Effector memory CD8-positive, alpha-beta T cell (primary cell): ENCODE measurements at places on chromosomes 2 and 18.

DNA sequence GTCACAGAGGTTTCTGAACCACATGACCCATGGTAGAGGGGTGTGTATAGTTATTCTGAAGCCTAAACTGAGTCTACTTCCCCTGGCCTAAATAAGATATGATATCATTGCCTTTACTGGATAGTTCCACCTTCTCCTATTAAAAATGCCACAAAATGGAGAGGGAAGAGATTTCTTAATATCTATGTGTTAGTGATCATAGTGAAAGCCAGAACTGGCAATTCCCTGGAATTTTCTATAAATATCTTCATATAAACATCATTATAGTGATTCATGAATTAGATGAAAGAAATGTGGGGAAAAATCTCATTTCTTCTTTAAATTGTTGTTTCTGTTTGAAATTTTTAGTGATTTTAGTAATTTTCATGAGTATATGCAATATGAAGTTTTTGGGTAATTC is 45.8 kb downstream of the TSHZ1 start:
- DNase-seq, result no peak

DNA sequence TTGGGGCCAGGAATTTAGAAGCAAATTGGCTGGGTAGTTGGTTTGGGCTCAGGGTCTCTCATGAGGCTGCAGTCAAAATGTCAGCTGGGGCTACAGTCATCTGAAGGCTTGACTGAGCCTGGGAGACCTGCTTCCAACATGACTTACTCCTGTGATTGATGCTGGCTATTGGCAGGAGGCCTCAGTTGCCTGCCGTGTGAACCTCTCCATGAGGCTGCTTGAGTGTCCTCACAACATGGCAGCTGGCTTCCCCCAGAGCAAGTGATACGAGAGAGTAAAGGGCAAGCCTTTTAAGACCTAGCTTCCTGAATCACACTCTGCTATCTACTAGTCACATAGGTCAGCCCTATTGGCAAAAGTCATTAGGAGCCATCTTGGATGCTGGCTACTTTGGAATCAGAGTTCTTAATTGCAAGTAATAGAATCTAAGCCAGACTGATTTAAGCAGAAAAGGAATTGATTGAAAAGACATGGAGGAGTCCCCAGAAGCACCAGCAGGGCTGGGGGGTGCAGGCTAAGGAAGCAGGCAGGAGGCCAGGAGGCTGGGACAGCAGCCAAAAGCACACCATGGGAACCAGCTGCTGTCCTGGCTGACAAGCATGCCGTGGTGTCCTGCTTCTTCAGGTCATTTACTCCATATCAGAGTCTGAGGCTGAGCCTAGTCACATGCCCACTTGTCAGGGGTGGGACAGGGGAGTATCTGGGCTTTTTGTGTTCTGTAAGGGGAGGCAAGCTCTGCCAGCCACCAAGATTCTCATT is 7.8 kb upstream of the GIGYF2 start:
- DNase-seq, result no peak

DNA sequence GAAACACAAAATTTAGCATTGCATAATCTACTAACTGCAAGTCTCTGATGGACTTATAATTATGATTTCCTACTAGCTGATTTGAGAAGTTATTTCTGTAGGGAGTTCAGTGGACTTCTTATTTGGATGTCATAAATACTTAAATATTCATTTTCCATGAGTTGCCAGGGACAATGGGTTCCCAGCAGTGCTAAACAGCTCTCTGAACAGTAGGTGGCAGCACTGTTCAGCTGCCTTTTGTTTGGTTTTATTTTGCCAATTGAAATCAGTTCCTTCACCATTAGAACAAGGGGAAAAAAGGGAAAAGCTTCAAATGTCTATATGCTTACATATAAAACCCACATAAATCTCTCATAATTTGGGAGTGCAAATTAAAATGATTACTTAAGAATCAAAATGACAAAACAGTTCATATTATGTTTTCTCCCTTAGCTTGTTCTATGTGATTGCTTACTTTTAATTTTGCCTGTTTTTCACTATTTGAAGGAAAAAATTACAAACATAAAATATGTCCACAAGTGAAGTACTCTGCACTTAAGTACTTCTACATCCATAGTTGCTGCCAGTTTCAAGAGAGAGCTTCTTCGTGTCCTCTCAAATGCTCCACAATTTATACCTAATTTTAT is 898.9 kb downstream of the CPS1 start:
- DNase-seq, result no peak

GRCh38 chr18:23357996-23358594 is 95.0 kb upstream of the RIOK3 start:
- no peak for DNase-seq

GRCh38 chr2:46537624-46538295 is 58.4 kb downstream of the TMEM247 start:
- no peak for DNase-seq

GRCh38 chr18:80223581-80224148 is 23.6 kb downstream of the PARD6G start:
- no peak for DNase-seq

DNA sequence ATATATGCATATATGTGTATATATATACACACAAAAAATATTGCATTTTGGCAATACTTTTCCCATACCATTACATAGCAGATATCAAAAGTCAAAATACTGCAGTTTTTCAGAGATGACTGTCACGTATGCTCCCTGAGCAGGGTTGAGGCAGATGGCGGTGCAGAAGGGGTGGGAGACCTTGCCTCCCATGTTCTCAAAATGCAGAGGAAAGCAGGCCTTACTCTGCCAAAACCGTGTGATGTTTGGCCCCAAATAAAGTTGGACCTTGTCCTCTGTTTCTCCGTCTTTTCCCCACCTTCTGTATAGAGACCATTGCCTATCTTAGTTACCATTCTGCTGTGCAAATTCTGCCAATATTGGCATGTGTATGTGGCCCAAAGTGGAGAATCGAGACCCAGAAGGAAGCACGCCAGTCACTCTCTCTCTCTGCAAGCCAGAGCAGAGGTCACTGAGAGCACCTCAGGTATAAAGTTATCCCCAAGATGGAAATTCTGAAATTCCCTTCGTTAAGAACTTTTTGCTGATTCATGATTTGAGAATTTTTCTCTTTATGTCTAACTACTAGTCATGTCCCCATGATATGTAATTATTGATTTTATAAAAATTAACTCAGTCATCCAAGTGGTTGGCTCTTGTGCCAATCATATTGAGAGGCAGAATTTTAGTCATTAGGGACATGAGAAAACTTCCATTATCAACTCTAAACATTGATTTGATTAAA is 898.8 kb downstream of the EPHA4 start:
- no peak for DNase-seq

DNA sequence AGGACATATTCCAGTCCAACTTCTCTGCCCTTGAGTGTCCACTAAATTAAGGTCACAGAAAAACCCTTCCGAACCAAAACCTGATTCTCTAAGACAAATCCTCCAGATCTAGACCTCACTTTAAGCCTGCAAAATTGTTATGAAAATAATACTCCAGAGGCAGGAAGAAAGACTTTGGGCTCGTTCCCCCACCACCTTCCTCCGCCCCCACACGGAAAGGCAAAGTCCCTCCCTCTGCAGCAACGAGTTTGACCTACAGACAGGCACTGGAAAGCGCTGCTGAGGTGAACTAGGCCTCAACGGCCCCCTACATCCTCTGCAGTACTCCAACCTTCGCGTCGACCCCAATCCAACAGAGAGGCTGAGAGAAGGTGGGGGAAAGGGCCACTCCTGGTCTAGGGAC is 808 bp downstream of the ATP5MC3 start:
- peak; percentile 30 for DNase-seq

DNA sequence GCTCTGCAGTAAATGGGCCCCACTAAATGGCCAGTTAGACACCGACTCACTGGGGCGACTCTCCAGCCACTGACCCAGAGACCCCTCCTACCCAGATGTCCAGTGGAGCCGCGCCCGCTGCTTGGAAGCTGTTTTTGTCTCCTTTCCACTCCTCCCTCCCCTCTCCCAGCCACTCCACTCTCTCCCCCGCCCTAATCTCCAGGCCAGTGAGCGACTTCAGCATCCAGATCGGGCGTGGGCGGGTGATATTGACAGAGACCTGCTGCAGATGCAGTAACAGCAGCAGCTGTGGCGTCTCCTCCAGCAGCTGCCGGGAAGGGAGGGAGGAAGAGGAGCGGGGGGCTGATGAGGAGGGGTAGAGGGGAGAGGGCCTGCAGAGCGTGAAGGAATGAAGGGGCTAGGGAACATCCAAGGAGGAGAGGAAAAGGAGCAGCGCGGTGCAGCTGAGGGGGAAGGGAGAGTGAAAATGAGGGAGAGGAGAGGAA is at the start of gene SCN7A:
Gene SCN7A, minus strand, starts transcription at position 110 of the 485 bp plus-strand sequence. CDS start 16,553 bp downstream, outside the sequence.
- no peak for DNase-seq

GRCh38 chr18:9435041-9435440 is 40.3 kb upstream of the RALBP1 start:
- no peak for DNase-seq

DNA sequence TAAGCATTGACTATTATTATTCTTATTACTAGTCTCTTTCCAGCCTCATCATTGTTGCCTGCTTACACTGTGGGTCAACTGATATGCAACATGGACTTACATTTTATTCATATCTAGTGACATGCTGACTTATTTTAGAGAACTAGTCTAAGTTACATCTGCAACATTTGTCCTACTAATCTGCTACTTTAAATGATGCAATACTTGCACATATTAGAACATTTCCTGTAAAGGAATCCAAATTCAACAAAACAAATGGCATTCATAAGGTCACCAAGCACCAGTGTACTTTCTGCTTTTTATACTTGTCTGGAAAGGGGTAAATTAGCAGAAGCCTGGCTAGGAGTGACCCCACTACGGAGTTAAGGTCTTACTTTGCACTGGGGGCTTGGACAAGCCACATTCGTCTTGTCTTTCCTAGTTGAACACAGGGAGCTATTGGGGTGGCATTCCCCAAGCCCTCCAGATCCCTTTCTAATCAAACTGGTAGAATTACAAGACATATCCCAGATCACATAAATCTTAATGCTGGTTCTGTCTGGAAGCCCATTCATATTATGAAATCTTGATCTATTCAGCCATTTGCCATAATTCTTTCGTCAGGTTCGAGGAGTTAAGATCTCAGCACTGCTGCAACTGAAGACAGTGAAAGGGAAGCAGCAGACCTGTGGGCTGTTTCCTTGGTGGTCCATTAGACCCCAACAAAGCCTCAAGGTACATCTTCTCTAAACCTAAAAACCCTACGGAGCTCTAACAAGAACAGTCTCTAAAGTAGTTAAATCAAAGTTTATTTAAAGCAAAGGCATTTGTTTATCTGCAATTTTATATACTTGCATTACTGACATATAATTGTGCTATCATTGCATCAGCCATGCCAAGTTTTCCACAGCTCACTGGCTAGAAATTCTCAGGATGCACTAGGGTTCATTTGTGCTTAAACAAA is 49.9 kb upstream of the RTN4 start:
- no peak for DNase-seq
